ENCODE measurements at places on chromosomes 1 and 21. TPM values are rescaled to one million over a fixed set of nuclear protein-coding genes. Genes with fewer than 3 reads are reported as not detected.

Gene PRELP
- total RNA-seq, result not detected

Gene NTMT2
- total RNA-seq, result not detected

Gene MYOG
- total RNA-seq, result not detected

Gene CELA3B
- not detected for total RNA-seq

Gene CCT8
- total RNA-seq, result 415 TPM

Gene DCST2
- total RNA-seq, result 0.09 TPM

Gene DMRTA2
- not detected for total RNA-seq

Gene OR2T29
- total RNA-seq, result not detected

Gene ASTN1
- not detected for total RNA-seq

Gene CRNN
- not detected for total RNA-seq

Gene GJA9
- total RNA-seq, result not detected

Gene P3H1
- 38.5 TPM for total RNA-seq

Gene ADAMTS5
- total RNA-seq, result not detected

Gene CYP4A11
- total RNA-seq, result not detected

Gene AK2
- total RNA-seq, result 288 TPM

Gene LMX1A
- not detected for total RNA-seq

Gene SIM2
- not detected for total RNA-seq

Gene ZMYND12
- total RNA-seq, result 0.69 TPM

Gene OR2L5
- total RNA-seq, result not detected

Gene TIE1
- 0.33 TPM for total RNA-seq

Gene HSF2BP
- total RNA-seq, result 0.53 TPM

Gene PRMT2
- 69.8 TPM for total RNA-seq

Gene OR2M7
- total RNA-seq, result not detected

Gene BMP8B
- total RNA-seq, result 0.91 TPM

Gene FCRLA
- not detected for total RNA-seq

Gene NPPB
- total RNA-seq, result not detected

Gene NTNG1
- total RNA-seq, result not detected

Gene PRAMEF20
- total RNA-seq, result not detected

Gene HS2ST1
- 18.8 TPM for total RNA-seq

Gene FRRS1
- total RNA-seq, result 2.0 TPM

Gene PIK3R3
- 4.7 TPM for total RNA-seq

Gene CAMSAP2
- 2.7 TPM for total RNA-seq

Gene GSTM5
- not detected for total RNA-seq

Gene MCOLN2
- total RNA-seq, result 103 TPM

Gene PCAT6
- total RNA-seq, result not detected

Gene CD5L
- total RNA-seq, result not detected

Gene RHOU
- total RNA-seq, result 0.88 TPM

Gene BGLAP
- total RNA-seq, result 0.97 TPM

Gene LCE3E
- not detected for total RNA-seq

Gene ST6GALNAC5
- not detected for total RNA-seq

Gene ZBTB8A
- total RNA-seq, result 0.42 TPM

Gene PAPPA2
- 0.55 TPM for total RNA-seq

Gene AKR1A1
- 217 TPM for total RNA-seq

Gene CA6
- 1.4 TPM for total RNA-seq

Gene RGS13
- total RNA-seq, result 0.24 TPM

Gene KCNAB2
- total RNA-seq, result 171 TPM
